ENCODE measurements at places on chromosomes 16 and 17.

- no peak for DNase-seq
These were observed 157.0 kb downstream of the CPPED1 start for GRCh38 chr16:12646490-12647274.

GRCh38 chr17:79954281-79955166 lies 81.1 kb downstream of the TBC1D16 start:
- no peak for DNase-seq

DNA sequence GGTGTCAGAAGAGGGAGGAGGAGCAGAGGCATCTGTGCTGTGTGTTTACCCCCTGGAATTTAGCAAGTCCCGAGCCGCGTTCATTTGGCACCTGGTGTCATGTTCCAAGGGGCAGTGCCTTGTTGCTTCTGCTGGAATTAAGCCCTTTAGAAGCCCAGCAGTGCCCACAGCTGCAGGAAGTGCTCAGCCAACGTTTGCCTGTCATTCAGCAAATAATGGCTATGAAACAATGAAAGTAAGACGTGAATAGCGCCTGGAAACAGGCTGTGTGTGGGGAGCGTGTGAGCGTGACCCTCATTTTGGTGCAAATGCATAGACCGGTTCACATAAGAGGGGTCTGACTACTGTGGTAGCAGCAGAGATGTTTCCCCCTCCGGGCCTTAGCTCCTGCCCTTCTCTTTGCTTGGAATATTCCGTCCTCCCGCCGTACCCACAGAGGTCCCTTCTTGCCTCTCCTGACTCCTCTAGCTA lies 5.8 kb upstream of the ATP2C2 start:
- no peak for DNase-seq

DNA sequence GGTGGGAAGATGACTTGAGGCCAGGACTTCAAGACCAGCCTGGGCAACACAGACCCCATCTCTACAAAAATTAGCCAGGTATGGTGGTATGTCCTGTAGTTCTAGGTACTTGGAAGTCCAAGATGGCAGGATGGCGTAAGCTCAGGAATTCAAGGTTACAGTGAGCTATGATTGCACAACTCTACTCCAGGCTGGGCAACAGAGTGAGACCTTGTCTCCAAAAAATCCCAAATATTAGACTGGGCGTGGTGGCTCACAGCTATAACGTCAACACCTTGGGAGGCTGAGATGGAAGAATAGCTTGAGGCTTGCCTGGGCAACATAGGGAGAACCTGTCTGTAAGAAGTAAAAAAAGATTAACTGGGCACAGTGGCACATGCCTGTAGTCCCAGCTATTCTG lies 30.8 kb downstream of the SUZ12 start:
- no peak for DNase-seq

GRCh38 chr16:27040732-27041131 lies 26.0 kb upstream of the C16orf82 start:
- DNase-seq, result no peak

DNA sequence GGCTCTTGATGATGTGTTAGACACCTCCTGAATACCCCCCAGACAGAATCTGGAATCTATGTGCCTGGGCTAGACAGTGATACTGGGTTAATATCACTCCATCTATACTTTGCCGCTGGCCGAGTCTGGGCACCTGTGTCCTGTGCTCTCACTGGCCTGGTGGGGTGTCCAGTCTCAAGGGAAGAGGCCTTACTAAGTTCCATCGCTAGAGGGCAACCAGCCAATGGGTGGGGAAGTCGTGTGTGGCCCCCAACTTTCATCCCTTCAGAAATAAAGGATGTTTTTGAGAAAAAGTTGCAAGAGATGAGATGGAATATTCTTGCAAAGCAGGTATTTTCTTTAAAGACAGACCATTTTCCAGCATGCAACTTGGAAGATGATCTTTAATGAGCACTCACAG lies 1.6 kb upstream of the GLP2R start:
- DNase-seq, result no peak

- no peak for DNase-seq
These were observed 53.4 kb downstream of the MEOX1 start for GRCh38 chr17:43608313-43608712.

DNA sequence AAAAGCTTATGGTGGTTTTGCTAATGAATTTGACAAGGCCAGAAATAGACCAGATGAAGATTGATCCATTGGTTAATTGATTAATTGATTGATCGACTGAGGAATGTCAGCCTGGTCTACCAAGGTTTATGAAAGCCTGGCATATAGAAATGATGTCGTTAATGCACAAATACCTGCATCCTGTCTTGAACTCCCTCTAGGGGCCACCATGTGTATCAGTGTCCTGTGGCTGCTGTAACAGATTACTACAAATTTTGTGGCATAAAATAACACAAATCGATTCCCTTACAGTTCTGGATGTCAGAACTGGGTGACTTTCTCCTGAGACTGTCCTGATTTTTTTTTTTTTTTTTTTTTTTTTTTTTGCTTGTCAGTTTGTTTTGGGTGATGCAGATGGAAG lies 553.2 kb downstream of the MAF start:
- no peak for DNase-seq

GRCh38 chr16:11585460-11586377 lies 1.0 kb downstream of the LITAF start:
- no peak for DNase-seq

- DNase-seq, result no peak
These were observed 11.2 kb upstream of the CEP20 start for GRCh38 chr16:15899538-15900100.

DNA sequence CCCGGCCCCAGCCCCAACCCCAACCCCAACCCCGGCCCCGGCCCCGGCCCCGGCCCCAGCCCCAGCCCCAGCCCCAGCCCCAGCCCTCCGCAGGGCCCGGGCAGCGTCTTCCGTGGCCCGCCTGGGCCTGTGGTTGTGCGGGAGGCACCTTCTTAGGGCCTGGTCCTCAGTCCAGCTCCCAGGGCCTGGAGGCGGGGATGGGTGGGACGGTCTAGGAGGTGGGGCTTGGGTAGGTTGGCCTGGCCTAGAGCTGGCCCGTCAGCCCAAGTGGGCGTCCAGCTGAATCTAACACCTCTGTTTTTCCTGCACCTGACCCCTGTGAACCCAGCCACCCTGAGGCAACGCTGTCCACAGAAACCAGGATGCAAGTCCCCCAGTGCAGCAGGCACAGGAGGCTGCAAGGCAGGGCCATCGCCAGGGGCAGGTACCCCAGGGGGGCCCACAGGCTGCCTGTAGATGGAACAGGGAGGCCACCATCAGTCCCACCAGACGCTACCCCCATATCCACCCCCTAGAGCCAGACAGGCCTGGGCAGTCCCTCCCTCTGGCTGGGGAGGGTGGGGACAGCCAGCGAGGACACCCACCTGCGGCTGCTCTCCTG lies 8.8 kb downstream of the MSLN start:
- DNase-seq, result no peak

- DNase-seq, result no peak
These were observed 91.4 kb downstream of the C16orf78 start for GRCh38 chr16:49464877-49465504.

DNA sequence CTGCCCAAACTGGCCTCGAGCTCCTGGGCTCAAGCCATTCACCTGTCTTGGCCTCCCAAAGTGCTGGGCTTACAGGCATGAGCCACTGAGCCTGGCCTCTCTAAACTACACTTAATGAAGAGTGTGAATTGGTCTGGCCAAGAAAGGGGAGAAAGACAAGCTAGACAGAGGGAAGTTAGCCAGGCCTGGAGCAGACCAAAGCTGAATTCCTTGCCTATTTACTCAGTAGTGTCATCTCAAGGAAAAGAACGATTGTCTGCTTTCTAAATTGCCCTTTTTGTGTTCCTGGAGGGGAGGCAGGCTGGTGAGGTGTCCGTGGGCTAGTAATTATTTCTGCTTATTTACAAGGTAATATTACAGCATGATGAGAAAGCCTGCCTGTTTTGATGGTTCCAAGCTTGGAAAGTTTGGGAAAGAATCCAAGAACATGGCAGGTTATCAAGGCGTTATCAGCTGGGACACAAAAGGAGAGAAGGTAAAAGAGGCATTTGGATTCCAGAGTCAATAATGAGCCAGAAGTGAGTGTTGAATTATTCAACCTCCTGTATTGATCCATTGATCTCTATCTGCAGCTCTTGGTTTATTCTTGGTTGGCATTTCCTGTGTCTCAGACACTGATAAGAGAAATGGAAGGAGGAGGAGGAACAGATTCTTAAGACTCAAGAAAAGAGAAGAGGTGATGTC lies 6.3 kb upstream of the CBFB start:
- DNase-seq, result no peak

DNA sequence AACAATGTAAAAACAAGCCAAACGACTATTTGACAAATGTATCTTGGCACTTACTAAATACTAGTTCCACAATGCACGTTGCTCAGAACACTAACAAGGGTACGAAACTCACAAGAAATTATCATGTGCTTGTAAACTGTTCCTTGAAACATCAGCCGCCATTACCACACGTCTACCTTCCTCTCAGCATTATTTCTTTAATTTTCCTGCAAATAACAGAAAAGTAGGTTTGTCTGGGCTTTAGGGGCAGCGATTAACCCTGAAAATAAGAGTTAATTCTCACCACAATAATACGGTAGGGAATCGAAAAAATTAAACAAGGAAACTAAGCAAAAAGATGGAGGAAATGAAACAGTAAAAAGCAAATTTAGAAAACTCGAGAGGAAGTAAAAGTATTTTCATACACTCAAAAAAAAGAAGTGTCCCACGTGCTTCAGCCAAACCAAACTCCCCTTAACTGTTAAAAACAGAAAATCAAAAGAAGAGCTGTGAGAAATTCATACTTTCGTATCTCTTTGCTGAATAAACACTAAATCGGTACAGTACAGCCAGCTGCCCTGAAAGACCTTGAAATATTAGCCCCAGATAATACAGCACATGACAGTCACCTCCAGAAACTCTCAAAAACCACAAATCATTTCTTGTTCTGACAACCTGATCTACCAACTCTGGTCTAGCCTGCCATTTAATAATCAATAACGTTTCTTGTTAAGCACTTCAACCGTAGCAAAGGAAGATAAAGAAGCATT lies 1.2 kb downstream of the ARHGAP17 start:
- DNase-seq, result peak; percentile 5
